RWPE2 (cell line): ENCODE measurements at places on chromosomes 5 and 9.

GRCh38 chr9:33106827-33107621, 30.6 kb upstream of the SMU1 start:
- no peak for DNase-seq

- DNase-seq = no peak
Observed at GRCh38 chr5:39533749-39534148, 109.0 kb upstream of the DAB2 start.

DNA sequence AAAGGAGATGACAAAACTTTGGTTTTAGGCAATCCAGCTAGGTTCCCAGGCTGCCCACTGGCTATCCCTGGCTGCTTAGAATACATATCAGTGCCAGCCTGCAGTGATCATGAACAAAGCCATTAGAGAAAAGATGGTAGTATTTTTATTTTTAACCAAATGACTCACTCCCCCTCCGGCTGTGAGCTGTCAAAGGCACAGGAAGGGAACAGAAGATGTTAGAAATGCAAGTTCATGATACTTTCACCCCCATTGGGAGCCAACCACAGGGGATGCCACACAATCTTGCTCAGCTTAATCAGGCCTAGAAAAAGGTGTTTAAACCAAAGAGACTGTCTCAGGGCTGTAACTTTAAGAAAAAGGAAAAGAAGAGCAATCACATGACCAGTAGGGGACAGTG, 70.3 kb upstream of the ASTN2 start:
- DNase-seq = no peak

DNA sequence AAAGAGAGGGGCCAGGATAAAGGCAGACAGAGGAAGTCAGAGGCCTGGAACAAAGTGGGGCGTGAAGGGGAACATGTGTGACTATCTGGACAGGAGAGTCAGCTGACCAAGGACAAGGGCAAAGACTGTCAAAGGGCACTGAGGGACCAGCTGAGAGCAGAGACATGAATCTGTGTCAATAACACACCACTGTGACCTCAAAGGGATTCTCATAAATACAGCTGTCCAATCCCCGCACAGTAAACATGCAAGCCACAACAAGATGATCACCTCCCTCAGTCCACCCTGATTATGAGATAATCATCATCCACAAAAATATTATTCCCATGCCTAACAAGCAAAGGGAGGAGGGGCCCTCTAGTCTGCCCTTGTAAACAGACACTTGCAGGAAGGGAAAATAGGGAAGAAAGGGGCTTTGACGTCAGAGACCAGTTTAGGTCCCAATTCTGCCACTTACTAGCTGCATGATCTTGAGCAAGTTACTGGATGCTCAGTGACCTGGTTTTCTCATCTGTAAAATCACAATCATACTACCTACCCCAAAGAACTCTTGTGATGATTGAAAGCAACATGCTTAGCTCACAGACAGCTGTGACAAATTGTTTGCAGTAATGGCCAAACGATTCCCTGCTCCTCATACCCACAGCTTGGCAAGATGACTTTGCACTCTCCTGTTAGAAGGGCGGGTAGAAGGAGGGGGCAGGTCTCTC, 41.8 kb downstream of the RAPGEF1 start:
- no peak for DNase-seq
